ENCODE measurements at places on chromosomes 7 and 10. TPM values are rescaled to one million over a fixed set of nuclear protein-coding genes. Genes with fewer than 3 reads are reported as not detected.

The SPDYE6 gene
- not detected for total RNA-seq

The ADRB1 gene
- 0.91 TPM for total RNA-seq

The SEC31B gene
- 168 TPM for total RNA-seq

The TEX47 gene
- total RNA-seq: not detected

The ARHGEF35 gene
- total RNA-seq: 2.5 TPM

The YKT6 gene
- 62.4 TPM for total RNA-seq

The CTAGE8 gene
- total RNA-seq: 1.1 TPM

The MYH16 gene
- not detected for total RNA-seq

The ATOH7 gene
- total RNA-seq: not detected

The CTTNBP2 gene
- not detected for total RNA-seq

The CHAT gene
- total RNA-seq: not detected

The ZNF853 gene
- total RNA-seq: 4.7 TPM

The TBX20 gene
- not detected for total RNA-seq

The RNF32 gene
- 0.97 TPM for total RNA-seq

The IL2RA gene
- total RNA-seq: 201 TPM

DNA sequence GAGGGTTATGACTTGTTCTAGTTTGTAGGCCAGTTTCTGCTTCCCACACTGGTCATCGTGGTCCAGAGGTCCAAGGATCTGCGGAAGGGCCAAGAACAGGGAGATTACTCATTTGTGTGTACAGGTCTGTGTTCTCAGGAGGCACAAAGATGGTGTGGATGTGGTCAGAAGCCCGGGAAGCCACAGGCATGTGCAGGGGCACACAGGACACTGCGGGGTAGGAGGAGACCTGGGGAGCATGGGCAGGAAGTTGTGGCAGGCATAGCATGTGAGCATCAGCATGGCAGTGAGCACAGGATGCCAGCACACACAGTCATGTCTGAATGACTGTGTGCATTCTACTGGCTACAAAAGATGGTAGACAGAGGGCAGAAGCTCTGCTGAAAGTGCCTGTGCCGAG, 445.8 kb downstream of the PLXNA4 start:
- H3K27me3 ChIP-seq: no peaks in the 10 kb centered on the region
- DNase-seq: no peak
- H3K27ac ChIP-seq: no peak overlapping the region
- H3K36me3 ChIP-seq: peaks cover 4% of the 10 kb centered on the region

GRCh38 chr7:79451580-79451979, 1.9 kb downstream of the MAGI2 start:
- peaks cover 57% of the 10 kb centered on the region for H3K27me3 ChIP-seq
- no peaks in the 10 kb centered on the region for H3K36me3 ChIP-seq
- no peak for DNase-seq
- no peak overlapping the region for H3K27ac ChIP-seq
- peak overlapping the region; percentile 82 for H3K4me3 ChIP-seq

GRCh38 chr7:128307061-128307460, 36.6 kb downstream of the RBM28 start:
- DNase-seq: no peak
- H3K4me3 ChIP-seq: no peak overlapping the region
- peaks cover 29% of the 10 kb centered on the region for H3K36me3 ChIP-seq
- no peaks in the 10 kb centered on the region for H3K27me3 ChIP-seq
- H3K27ac ChIP-seq: no peak overlapping the region

DNA sequence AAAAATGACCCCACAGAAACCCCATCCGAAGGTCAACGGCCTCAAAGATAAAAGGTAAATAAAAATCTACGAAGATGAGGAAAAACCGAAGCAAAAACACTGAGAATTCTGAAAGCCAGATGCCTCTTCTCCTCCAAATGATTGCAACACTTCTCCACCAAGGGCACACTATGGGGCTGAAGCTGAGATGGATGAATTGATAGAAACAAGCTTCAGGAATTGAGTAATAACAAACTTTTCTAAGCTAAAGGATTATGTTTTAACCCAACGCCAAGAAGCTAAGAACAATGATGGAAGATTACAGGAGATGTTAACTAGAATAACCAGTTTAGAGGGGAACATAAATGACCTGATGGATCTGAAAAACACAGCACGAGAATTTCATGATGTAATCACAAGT, 127.8 kb downstream of the MACC1 start:
- no peak for DNase-seq
- H3K4me3 ChIP-seq: no peak overlapping the region
- H3K36me3 ChIP-seq: peaks cover 1% of the 10 kb centered on the region
- no peak overlapping the region for H3K27ac ChIP-seq
- H3K4me1 ChIP-seq: no peaks in the 10 kb centered on the region
- H3K27me3 ChIP-seq: no peaks in the 10 kb centered on the region

DNA sequence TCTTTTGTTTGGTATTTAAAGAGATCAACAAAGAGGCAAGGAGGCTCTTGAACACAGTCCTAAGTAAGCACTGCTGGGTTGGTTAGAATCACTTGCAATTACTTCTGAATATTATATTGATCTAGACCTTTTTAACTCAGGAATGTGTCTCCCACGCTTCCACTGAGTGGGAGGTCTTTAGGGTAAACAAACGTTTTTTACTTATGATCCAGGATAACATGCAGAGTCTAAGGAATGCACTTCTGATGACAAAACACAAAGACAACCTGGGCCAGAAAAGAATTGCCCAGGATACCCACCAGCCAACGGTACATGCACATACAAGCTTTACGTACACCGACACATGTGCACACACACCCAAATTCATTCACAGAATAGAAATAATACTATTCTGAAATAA, 626.9 kb downstream of the PARD3 start:
- H3K36me3 ChIP-seq: no peaks in the 10 kb centered on the region
- peaks cover 3% of the 10 kb centered on the region for H3K27me3 ChIP-seq
- H3K27ac ChIP-seq: no peak overlapping the region
- no peak for DNase-seq
- H3K4me3 ChIP-seq: no peak overlapping the region
- no peaks in the 10 kb centered on the region for H3K4me1 ChIP-seq

DNA sequence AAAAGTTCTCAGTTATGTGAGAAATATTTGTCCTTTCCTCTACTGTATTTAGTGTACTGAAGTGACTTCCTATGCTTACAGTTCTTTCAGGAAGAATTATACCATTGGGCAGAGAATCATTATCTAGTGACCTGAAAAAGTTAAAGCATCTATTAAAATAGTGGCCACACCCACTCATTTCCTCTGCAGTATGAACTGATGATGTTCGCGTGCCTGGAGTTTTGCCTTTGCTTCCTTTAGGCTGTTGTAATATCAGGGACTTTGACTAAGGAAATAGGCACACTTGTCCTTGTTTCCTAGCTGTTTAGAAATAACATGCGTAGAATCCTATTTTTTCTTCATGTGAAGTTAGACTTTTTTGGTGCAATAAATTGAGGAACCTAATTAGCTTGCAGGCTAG, 100.7 kb downstream of the ZMYND11 start:
- H3K36me3 ChIP-seq: peaks cover 7% of the 10 kb centered on the region
- H3K27ac ChIP-seq: no peak overlapping the region
- no peaks in the 10 kb centered on the region for H3K27me3 ChIP-seq
- H3K4me1 ChIP-seq: no peaks in the 10 kb centered on the region

- peak overlapping the region; percentile 43 for H3K4me3 ChIP-seq
- H3K27me3 ChIP-seq: peaks cover 11% of the 10 kb centered on the region
- DNase-seq: no peak
- H3K36me3 ChIP-seq: no peaks in the 10 kb centered on the region
- peaks cover 45% of the 10 kb centered on the region for H3K4me1 ChIP-seq
- H3K27ac ChIP-seq: peak overlapping the region; percentile 49
Measured at GRCh38 chr7:6621195-6622133, 6.1 kb downstream of the ZNF853 start.

GRCh38 chr7:34501156-34501555, 156.9 kb upstream of the NPSR1 start:
- no peak overlapping the region for H3K4me3 ChIP-seq
- no peaks in the 10 kb centered on the region for H3K36me3 ChIP-seq
- no peak for DNase-seq
- H3K4me1 ChIP-seq: no peaks in the 10 kb centered on the region
- no peak overlapping the region for H3K27ac ChIP-seq

- H3K4me3 ChIP-seq: no peak overlapping the region
- no peaks in the 10 kb centered on the region for H3K36me3 ChIP-seq
- DNase-seq: no peak
- peaks cover 5% of the 10 kb centered on the region for H3K27me3 ChIP-seq
- H3K27ac ChIP-seq: no peak overlapping the region
- peaks cover 3% of the 10 kb centered on the region for H3K4me1 ChIP-seq
Measured at GRCh38 chr10:71607082-71607443, 112.5 kb downstream of the C10orf105 start.

DNA sequence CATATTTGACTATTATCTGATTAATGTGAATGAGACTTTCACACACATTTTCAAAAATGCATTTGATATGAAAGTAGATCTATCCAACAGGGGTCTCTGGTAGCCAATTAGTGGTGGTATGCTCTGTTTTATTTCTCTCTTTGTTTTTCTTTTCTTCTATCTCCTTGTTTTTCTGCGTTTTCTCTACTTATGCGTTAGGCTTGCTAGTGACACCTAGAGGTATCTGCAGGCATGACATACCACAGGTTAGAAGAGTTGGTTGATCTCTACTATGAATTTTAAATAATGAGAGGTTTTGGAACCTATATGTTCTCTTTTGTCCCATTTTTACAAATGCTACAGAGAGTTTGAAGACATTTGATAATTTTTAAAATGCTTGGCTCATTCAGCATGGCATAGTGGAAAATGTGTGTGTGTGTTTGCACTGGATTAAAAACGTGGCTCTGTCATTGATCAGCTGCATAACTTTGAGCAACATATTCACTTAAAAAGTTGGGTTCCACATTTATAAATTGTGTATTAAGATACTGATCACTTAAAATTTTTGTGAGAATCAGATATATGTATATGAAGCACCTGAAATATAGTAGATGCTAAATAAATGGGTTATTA, 28.1 kb upstream of the PLXDC2 start:
- no peak for DNase-seq
- no peaks in the 10 kb centered on the region for H3K36me3 ChIP-seq
- H3K27me3 ChIP-seq: no peaks in the 10 kb centered on the region
- H3K27ac ChIP-seq: no peak overlapping the region
- no peaks in the 10 kb centered on the region for H3K4me1 ChIP-seq

GRCh38 chr7:142711746-142712616, 37.3 kb upstream of the PRSS1 start:
- H3K36me3 ChIP-seq: peaks cover 2% of the 10 kb centered on the region
- peak overlapping the region; percentile 86 for H3K4me3 ChIP-seq
- no peak for DNase-seq
- H3K27ac ChIP-seq: peak overlapping the region; percentile 94

- no peak overlapping the region for H3K4me3 ChIP-seq
- H3K27ac ChIP-seq: no peak overlapping the region
- H3K36me3 ChIP-seq: no peaks in the 10 kb centered on the region
- H3K27me3 ChIP-seq: peaks cover 16% of the 10 kb centered on the region
- H3K4me1 ChIP-seq: no peaks in the 10 kb centered on the region
Measured at GRCh38 chr7:131621652-131622051, 65.2 kb upstream of the PODXL start.

DNA sequence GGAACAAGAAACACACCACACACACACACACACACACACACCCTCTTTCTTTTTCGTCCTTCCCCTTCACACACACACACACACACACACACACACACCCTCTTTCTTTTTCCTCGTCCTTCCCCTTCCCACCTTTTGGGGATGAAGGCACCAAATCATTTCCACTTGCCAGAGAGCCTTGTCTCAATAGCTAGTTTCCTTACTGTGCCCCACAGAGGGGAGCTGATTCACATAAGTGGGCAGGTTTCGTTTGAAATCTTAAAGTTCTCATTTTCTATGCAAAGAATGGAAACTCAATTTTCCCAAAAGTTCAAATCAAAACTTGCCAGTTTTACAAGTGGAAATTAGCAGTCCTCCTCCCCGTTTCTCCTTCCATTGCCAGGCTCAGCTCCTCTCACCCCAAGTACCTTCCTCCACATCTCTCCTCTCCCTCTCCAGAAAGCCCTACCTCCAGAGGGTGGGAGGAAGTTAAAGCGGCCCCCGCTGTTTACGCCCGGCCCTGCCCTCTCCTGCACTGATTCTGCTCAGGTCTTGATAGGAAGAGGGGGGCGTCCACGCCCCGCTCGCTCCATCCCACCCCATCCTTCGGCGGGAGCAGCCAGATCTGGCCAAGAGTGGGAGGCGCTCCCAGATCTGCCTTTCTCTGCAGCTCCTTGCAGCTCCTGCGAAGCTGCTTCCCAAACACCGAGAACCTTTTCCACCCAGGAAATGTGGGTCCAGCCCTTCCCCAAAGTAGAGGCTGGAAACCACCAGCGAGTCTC, 1.3 kb downstream of the CTTNBP2 start:
- no peak for DNase-seq
- H3K4me1 ChIP-seq: peaks cover 3% of the 10 kb centered on the region
- no peak overlapping the region for H3K4me3 ChIP-seq
- peaks cover 42% of the 10 kb centered on the region for H3K27me3 ChIP-seq
- no peaks in the 10 kb centered on the region for H3K36me3 ChIP-seq

- DNase-seq: no peak
- no peaks in the 10 kb centered on the region for H3K4me1 ChIP-seq
- H3K4me3 ChIP-seq: no peak overlapping the region
- no peaks in the 10 kb centered on the region for H3K36me3 ChIP-seq
Measured at GRCh38 chr10:105538874-105539273, 897.8 kb downstream of the SORCS3 start.

- DNase-seq: no peak
- H3K4me1 ChIP-seq: peaks cover 9% of the 10 kb centered on the region
- H3K4me3 ChIP-seq: no peak overlapping the region
- H3K27ac ChIP-seq: no peak overlapping the region
- H3K36me3 ChIP-seq: no peaks in the 10 kb centered on the region
- peaks cover 13% of the 10 kb centered on the region for H3K27me3 ChIP-seq
Measured at GRCh38 chr7:157483971-157484410, 147.2 kb downstream of the DNAJB6 start.

- no peak overlapping the region for H3K27ac ChIP-seq
- H3K36me3 ChIP-seq: no peaks in the 10 kb centered on the region
- no peaks in the 10 kb centered on the region for H3K27me3 ChIP-seq
- no peaks in the 10 kb centered on the region for H3K4me1 ChIP-seq
- no peak for DNase-seq
Measured at GRCh38 chr7:46603780-46604179, 682.7 kb upstream of the IGFBP3 start.

- no peaks in the 10 kb centered on the region for H3K4me1 ChIP-seq
- no peak overlapping the region for H3K4me3 ChIP-seq
- no peaks in the 10 kb centered on the region for H3K36me3 ChIP-seq
Measured at GRCh38 chr10:113304726-113305125, 248.1 kb upstream of the HABP2 start.
